ENCODE measurements at places on chromosomes 16 and 17.

- DNase-seq = no peak
These were observed 46.6 kb downstream of the PECAM1 start for GRCh38 chr17:64343833-64344637.

DNA sequence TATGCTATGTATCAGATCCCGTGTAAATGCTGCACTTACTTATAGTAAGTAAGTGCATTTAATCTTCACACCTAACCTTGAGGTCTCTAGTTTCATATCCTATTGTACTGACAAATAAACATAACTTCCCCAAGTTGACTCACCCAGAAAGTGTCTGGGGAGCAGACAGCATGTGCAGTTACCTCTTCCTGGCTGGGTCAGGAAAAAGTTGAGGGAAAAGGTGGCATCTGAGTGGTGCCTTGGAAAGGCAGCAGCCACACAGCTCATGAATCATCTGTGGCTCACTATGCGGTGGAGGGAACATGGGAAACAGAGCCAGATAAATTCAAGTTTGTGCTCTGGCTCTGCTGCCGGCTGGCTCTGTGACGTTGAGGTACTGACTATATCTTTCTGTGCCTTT lies 382.0 kb upstream of the DYNLRB2 start:
- DNase-seq = no peak

- DNase-seq = no peak
These were observed 26.0 kb downstream of the CBFB start for GRCh38 chr16:67054901-67055300.

DNA sequence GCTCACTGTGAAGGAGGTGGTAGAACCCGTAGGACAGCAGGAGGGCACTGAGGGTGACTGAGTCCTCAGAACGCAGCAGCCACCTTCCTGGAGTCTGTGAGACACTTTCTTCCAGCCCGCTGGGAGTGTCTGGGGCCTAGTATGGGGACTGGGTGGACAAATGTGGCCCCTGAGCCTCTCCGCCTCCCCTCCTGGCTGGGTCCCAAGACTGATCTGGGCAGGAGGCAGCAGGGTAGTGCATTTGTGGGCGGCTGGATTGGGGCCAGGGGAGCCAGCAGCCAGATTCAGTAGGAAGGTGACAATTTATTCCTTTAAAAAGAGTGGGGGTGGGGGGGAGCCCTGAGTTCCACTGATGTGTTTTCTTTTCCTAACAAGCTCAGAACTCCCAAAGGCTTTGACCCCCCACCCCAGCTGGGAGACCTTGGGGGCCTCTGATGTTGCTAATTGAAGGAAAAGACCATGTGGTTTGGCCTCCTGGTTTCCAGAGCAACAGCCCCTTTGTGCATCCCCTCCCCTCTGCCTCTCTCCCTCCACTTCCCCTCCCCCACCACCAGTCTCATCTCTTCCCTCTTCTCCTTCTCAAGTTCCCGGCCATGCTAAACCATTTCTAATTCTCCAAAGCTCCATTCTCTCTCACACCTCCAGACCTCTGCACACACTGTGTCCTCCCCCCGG lies 4.4 kb downstream of the CLEC19A start:
- DNase-seq = no peak

- DNase-seq = no peak
These were observed 143.9 kb downstream of the ANKFN1 start for GRCh38 chr17:56297184-56297583.

DNA sequence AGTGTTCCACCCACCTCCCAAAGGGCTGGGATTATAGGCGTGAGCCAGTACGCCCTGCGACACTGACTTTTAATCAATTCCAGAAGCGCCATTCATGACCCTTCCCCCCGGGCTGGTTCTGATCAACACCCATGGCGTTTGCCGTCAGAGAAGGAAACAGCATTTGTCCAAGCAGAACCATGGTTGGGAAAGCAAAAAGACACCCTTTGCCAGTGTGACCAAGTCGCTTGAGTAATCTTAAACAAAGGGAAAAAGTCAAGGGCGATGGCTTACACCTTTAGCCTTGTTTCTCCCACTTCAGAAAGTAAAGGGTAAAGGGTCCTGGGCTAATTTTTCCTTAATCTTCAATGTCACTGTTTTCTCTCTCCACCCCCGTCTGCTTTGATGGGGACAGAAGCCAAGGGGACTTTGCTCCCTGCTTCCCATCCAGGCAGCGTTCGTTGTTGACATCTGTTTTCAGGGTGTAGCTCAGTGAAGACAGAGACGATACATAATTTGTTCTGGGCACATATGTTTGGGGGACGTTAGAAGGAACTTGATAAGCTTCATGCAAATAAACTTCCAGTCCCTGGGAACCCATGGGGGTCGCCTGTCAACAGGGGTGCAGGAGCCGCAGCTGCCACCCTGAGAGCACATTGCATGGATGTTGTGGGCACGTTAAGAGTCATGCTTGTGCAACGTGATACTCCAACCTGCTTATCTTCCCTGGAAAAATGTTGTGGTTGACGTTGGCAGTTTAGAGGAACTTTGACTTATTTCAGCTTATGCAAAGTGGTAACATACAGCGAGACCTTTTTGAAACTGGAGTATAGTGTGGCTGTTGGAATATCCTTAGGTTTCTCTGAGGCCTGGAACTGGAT lies 50.6 kb upstream of the TANGO6 start:
- no peak for DNase-seq

DNA sequence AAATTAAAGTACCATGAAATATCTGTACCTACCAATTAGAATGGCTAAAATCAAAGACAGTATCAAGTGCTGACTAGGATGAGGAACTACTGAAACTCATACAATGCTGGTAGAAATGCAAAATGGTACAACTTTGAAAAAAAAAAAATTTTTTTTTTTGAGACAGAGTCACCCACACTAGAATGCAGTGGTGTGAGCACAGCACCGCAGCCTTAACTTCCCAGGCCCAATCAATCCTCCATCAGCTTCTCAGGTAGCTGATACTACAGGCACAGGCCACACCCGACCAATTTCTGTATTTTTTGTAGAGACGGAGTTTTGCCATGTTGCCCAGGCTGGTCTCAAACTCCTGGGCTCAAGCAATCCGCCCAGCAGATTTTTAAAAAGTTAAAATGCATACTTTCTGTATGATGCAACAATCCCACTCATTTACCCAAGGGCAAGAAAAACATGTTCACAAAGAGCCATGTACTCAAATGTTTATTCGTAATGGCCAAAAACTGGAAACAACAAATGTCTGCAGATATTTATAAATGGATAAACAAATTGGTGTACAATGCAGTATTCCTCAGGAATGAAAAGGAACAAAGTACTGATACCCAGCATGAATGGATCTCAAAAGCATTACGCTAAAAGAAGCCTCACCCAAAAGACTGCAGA lies 8.7 kb downstream of the SMURF2 start:
- no peak for DNase-seq

GRCh38 chr16:27617665-27618064 lies 67.7 kb downstream of the KATNIP start:
- DNase-seq = no peak

DNA sequence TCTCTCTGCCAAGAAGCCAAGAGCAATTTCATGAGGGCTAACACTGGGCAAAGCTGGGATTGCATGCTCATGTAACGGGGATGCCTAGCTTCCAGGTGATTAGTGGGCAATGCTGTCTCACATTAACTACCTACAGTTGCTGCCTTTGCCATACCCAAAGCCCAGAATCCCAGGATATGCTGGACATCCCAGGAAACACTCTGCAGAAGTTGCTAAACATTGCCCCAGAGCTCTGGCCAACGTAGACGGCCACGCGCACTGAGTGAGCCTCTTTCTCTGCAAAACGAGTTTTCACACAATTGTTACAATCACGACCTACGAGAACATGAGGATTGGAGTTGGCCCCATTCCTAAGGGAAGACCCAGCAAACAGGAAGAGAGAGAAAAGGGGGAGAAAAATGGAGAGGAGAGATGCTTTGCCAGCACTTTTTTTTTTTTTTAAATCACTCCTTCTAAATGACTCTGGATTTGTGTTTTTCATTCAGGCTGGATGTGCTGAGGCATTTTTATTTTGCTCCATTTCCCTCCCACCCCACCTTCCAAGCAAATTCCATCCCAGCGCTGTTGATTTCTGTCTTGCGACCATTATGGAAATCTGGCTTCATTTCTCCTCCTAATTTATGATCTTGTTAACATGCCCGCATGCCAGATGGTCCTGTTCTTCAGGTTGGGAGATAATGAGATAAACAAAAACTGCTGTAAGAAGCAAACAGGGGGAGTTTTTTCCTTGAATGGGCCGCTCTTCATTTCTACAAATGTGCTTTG lies 112.8 kb upstream of the DNAH9 start:
- no peak for DNase-seq

- DNase-seq = no peak
These were observed 202.3 kb downstream of the ZNF423 start for GRCh38 chr16:49653577-49653976.

DNA sequence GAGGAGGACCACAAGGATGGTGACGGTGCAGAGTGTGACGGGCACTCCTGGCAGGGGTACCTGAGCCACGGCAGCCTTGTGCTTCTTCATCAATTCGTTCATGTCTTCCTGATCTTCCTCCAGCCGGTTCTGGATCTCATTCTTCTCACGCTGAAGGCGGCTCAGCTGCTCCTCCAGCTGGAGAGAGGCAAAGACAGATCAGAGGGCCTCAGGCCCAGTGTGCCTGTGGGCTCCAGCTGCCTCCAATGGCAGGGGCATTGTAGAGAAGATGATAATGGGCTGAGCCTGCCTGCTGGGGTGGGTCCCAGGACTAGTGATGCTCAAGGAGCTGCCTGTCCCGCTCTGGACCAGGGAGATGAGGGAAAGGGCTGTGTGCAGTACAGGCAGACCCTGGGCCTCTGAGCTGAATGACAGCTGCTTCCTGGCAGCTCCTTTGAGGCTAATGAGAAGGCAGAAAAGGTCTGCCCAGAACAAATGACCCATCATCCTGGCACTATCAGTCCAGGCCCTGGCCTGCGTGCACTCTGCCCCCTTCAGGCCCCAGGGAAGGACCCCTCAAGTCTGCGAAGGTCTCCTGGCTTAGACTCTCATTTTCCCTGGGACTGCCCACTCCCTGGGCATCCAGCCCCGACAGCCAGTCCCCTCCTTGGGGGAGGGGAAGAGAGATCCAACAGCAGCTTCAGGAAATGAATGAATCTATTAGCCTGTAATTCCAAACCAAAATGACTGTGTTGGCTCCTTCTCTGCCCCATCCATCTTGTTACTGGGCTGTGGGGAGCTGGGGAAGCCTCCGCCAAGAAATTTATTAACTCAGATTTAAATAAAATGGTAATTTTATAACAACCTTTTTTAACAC lies 48.0 kb downstream of the PIPOX start:
- DNase-seq = no peak

- DNase-seq = no peak
These were observed 520.8 kb downstream of the HAPSTR1 start for GRCh38 chr16:9612267-9612666.

GRCh38 chr16:35691057-35691456 lies 2231.6 kb downstream of the TP53TG3F start:
- no peak for DNase-seq

GRCh38 chr16:54875443-54875842 lies 55.2 kb upstream of the IRX5 start:
- no peak for DNase-seq

GRCh38 chr17:39178536-39178935 lies 12.6 kb upstream of the ARL5C start:
- no peak for DNase-seq

All from activated CD4-positive, CD25-positive, alpha-beta regulatory T cell treated with anti-CD3 and anti-CD28 coated beads, Interleukin-2, amount 50 U/mL, for 72 hours (primary cell).